SK-N-MC (cell line): ENCODE measurements at places on chromosomes 1 and 21.

DNA sequence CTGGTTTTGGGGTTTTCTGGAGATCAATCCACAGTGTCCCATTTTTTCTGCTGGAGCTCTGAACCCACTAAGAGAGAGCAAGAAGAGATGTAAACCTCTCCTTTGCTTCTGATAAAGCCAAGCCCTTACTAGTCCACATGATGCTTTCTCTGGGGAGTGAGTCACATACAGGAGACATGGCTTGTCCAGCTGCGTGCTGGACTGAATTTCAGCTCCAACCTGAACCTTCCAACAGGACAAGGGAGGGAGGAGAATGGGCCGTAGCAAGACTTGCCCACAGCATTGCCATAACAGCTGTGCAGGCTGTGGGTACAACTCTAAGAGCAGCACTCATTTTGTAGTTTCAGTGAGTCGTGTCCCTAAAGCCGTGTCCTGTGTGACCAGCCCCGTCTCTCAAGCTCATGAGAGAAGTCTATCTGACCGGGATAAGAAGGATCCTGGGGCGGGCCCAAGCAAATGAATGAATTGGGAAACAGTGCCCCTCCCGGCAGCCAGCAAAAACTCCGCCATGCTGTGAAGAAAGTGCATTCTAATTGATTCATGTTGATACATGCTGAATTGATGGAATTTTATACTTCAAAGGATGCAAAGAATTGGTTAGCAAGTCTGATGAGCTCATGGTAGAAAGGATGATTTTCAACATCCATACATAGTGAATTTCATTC lies 195.2 kb downstream of the GABPA start:
- DNase-seq: no peak

GRCh38 chr21:20611008-20611407 lies 387.2 kb upstream of the NCAM2 start:
- no peak for DNase-seq

GRCh38 chr21:17513214-17514123 lies 626 bp downstream of the CXADR start:
- no peak for DNase-seq

- no peak for DNase-seq
Measured at GRCh38 chr1:172203135-172203823, 217.2 kb upstream of the C1orf105 start.

GRCh38 chr21:45825219-45825618 lies 156.4 kb upstream of the COL6A1 start:
- no peak for DNase-seq

DNA sequence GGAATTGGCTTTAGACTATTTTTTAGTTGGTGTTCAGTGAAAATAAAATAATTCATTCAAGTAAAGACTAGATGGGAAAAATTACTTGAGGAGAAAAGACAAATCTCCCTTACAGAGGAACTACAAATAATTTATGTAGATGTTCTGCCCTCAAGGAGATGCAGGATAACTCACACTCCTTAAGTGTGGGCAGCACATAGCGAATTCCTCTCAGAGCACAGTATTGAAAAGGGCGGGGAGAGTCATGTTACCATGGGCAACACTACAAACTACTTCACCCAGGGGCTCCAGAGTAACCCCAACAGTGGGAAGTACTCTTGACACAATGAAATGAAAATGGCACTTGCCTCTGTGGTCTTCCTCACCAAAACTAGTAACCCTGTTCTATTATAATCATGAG lies 20.6 kb upstream of the LAMC2 start:
- no peak for DNase-seq

DNA sequence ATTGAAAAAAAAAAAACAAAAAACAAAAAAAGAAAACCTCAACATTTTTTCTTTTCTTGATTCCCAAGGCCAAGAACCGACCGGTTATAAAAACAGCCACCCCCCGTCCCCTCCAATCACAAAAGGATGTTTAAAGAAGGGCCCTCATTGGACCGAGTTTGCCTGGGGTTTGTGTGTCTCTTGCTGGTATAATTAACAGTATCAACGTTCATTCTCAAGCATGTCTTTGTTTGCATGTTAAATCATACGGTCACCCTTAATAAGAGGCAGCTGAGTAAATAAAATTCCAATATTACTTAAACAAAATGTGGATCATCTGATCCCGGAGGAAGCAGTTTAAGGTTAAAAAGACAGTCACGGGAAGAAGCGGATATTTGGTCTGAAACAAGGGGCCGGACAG lies 201.1 kb downstream of the PRDM2 start:
- no peak for DNase-seq

GRCh38 chr1:18157968-18158367 lies 50.4 kb downstream of the IGSF21 start:
- DNase-seq: no peak

GRCh38 chr1:31936278-31936980 lies 1.7 kb downstream of the PTP4A2 start:
- DNase-seq: no peak

DNA sequence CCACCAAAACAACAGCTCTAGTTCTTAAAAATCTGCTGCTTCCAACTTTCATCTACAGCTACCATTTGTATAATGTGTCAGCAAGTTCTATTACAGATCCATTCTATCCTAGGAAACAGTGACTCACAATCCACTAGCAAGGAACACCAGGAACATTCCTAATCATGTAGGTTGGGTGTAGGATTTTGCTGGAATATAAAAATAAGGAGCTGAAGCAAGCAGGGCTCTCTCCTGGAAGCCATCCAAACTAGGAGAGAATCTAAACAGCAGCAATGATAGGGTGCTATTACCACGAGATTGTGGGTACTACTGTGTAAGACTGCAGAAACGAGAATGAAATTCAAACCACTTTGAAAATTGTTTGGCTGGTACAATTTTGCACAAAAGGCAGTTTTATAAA lies 135.0 kb downstream of the PTPN14 start:
- DNase-seq: no peak

DNA sequence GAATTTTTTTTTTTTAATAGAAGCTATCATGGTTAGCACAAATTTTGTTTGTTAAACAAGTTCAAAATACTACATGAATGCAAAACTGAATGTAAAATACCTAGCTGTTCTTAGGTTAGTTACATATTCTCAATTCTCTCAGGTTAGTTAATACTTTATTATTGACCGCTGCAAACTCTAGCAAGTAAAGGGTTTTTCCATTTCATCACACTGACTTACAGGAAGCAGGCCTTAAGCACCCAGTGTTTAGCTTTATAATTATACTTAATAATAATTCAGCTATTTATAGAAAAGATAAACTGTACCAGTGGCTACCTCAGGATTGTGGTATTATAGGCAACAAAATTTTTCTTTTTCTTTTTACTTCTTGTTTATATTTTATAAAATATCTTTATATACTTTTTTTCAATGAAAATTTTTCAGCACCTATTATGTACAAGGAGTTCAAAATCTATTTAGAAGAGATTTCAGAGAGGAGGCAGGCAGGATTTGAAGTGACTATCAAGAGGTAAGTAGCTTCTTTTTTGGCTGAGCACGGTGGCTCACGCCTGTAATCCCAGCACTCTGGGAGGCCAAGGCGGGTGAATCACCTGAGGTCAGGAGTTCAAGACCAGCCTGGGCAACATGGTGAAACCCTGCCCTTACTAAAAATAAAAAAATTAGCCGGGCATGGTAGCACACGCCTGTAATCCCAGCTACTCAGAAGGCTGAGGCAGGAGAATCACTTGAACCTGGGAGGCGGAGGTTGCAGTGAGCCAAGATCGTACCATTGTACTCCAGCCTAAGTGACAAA lies 17.9 kb downstream of the PLPP3 start:
- DNase-seq: no peak

GRCh38 chr1:117467336-117467735 lies 100.1 kb downstream of the MAN1A2 start:
- DNase-seq: no peak

- DNase-seq: no peak
Measured at GRCh38 chr1:112054510-112054909, 65.0 kb upstream of the KCND3 start.

- no peak for DNase-seq
Measured at GRCh38 chr1:38740487-38740886, 119.1 kb downstream of the RRAGC start.
